ENCODE measurements at places on chromosomes 2 and 18.

- DNase-seq: no peak
Measured at GRCh38 chr2:172545408-172546075, 10.3 kb upstream of the PDK1 start.

GRCh38 chr2:146986161-146986560, 858.7 kb upstream of the ACVR2A start:
- peak; percentile 54 for DNase-seq

- DNase-seq: peak; percentile 68
Measured at GRCh38 chr18:42048158-42048557, 93.1 kb downstream of the PIK3C3 start.

DNA sequence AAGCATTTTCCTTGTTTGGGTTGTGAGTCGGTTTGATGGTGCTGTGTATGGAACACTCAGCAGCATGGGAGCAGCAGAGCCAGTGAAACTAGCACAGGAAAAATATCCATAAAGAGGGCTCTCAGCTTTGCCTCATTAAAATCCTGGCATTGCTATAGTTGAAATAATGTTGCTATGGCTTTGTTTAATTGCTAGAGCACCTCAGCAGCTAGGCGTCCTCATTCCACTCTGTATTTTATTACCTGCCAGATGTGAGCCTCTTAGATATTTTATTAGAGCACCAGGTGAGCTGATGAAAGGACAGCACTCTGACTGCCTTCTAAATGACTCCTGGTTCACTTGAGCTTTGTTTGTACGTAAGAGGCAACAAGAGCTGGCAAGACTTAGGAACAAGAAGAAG, 232.4 kb downstream of the MTX2 start:
- no peak for DNase-seq

GRCh38 chr2:86032861-86033595, 72.7 kb downstream of the POLR1A start:
- DNase-seq: no peak

GRCh38 chr2:202037086-202037485, 3.4 kb downstream of the FZD7 start:
- no peak for DNase-seq

GRCh38 chr2:43553341-43553855, 42.4 kb downstream of the THADA start:
- no peak for DNase-seq

DNA sequence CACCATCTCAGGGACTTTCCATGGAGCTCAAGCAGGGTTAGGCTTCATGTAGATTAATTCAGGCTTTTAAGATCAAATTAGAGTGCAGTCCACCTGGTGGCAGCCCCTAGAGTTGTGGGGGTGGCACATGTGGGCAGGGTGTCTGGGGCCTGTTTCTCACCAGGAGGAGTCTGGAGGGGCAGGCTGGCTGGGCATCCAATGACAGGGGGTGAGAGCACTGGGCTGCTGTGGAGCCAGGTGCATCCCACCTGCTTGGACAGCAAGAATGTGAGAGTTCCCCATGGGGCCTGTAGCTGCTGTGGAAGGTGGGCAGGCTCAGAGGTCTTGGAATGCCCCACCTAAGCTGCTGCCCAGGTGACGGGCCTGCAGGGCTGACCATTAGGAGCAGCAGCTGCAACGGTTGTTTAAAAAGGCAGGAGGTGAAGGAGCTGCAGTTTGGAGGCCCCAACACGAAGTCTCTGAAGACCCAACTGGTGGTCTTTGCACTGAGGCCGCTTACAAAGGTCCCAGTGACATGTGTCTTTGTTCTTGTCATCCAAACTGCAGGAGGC, 686.3 kb upstream of the HS6ST1 start:
- DNase-seq: no peak

GRCh38 chr2:66470199-66470598, 35.3 kb downstream of the MEIS1 start:
- no peak for DNase-seq

DNA sequence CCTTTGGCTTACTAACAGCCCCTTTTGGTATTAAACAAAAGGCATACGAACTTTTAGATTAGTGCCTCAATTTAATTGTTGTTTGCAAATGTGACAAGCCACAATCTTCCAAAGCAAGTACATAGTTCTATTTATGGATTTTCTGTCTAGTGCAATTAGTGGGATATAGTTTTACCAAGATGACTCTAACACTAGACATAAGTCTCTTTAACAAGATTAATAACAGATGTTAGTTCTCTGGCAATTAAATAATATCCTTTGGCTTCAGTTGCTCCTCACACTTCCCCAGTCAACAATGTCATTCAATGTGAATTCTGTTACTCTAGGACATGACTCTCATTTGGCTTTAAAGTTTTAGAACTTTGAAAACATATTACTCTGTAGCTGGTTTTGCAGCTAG, 16.7 kb upstream of the MC4R start:
- no peak for DNase-seq

DNA sequence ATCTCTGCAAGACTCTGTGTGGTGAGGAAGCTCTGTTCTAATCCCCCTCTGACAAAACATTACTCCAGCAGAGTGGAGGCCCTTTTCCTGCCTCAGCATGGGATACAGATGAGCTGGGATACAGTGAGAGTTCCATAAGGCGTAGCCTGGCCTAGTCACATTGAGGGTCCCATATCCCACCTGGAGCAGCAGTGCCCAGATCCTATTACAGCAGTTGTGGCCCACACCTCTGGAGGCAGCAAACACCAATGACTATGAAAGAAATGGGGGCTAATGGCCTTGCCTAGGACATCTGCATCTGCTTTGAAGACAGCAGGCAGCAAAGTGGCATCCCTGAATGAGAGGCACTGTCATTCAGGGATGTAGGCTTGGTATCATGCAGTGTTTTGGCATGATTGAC, 534.5 kb downstream of the TDRD15 start:
- no peak for DNase-seq

- peak; percentile 57 for DNase-seq
Measured at GRCh38 chr2:74843433-74843832, 9.5 kb downstream of the HK2 start.

GRCh38 chr2:29502460-29502911, 387.3 kb downstream of the CLIP4 start:
- DNase-seq: peak; percentile 92

- no peak for DNase-seq
Measured at GRCh38 chr2:98835831-98836385, 100.1 kb downstream of the CRACDL start.
